HFFc6 (cell line): ENCODE measurements at places on chromosomes 7 and 10. TPM values are rescaled to one million over a fixed set of nuclear protein-coding genes. Genes with fewer than 3 reads are reported as not detected.
A peak's percentile ranks its signal among the peaks of the same experiment; 100 is the strongest.

- no peaks in the 10 kb centered on the region for H3K36me3 ChIP-seq
- peaks cover 39% of the 10 kb centered on the region for H3K4me1 ChIP-seq
- DNase-seq = peak; percentile 94
- H3K27ac ChIP-seq = peak overlapping the region; percentile 92
These were observed 57.0 kb upstream of the GLCCI1 start for GRCh38 chr7:7911369-7912123.

Gene ITIH5
- not detected in 3 replicates for total RNA-seq

DNA sequence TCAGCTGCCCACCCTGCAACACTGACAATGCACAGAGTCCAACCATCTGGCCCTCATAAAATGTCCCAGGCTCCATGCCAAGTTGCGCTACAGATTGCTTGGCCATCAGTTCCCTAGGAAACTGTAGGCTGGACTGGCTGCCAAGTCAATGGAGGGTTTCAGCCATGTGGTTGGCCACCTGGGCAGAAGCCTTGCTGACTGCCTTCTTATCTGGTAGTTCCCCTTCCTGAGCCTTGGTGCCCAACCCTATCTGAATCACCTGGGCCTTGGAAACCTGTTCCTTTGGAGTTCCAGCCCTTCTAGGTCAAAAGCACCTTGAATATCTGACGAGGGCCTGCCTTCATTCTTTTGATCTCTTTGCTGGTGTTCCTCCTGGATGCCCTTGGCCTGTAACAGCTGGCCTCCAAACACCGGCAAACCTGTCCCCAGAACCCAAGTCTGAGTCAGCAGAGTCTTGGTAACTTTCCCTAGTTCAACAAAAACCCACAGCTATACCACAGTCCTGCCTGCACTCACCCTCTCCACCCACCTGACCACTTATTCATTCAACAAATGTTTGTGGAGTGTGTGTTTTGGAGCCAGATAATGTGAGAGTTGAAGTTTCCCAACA is 37.4 kb upstream of the KDM7A start:
- no peak overlapping the region for H3K27ac ChIP-seq
- peaks cover 8% of the 10 kb centered on the region; the same call in 1 of the 2 replicates for H3K4me1 ChIP-seq
- H3K27me3 ChIP-seq = peaks cover 28% of the 10 kb centered on the region
- no peak overlapping the region for H3K4me3 ChIP-seq
- DNase-seq = no peak
- no peaks in the 10 kb centered on the region for H3K36me3 ChIP-seq

DNA sequence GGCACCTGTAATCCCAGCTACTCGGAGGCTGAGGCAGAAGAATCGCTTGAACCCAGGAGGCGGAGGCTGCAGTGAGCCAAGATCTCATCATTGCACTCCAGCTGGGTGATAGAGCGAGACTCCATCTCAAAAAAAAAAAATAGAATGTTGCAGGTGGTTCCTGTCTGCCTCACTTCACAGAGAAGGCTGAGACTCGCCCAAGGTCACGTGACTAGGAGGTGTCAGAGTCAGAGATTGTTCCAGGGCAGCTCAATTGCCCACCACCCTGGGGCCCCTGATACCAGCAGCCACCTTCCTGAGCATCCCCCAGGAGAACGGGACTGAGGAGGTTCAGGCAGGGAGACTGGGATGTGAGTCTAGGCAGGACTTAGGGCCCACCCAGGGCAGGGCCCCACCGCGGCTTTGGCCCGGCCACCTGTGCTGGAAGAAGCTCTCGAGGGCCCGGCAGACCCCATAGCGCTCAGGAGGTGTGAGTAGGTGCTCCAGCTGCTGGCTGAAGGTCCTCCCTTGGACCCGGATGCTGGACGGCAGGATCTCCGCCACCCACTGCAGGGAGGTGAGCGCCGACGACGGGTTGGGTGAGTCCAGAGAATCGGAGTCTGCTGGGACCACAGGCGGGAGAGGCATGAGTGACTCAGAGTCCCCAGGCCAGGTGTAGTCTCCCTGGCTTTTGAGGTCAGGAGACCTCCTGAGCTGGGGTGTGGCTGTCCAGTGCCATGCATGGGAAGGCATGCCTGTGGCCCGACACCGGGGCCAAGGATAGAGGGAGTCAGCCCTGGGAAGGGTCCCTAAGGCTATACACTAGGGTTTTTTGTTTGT is 30.9 kb downstream of the GRID2IP start:
- peaks cover 10% of the 10 kb centered on the region for H3K27me3 ChIP-seq
- H3K4me1 ChIP-seq = peaks cover 7% of the 10 kb centered on the region
- no peaks in the 10 kb centered on the region for H3K36me3 ChIP-seq
- no peak overlapping the region for H3K4me3 ChIP-seq

DNA sequence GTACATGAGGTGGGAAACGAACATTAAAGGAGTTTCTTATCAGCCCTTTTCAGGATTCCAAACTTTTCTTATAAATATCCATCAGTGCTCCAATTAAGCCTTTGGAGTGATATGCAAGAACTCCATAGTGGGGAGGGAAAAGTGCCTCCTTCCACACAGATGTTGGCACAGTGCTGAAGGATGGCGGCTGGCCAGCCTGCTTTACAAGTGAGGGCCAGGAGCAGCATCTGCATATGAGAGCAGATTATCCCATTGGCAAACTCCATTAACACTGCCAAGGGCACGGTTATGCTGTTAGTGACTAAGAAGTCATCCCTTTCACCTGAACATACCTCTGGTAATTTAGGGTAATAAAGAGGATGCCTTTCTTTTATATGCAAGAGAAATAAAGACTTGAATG is 543.1 kb downstream of the CNTNAP2 start:
- no peak for DNase-seq
- no peak overlapping the region for H3K4me3 ChIP-seq
- H3K27me3 ChIP-seq = no peaks in the 10 kb centered on the region; the same call in 1 of the 2 replicates

GRCh38 chr10:21196822-21197395 is 299.8 kb upstream of the NEBL start:
- H3K4me3 ChIP-seq = no peak overlapping the region
- no peak overlapping the region for H3K27ac ChIP-seq
- no peak for DNase-seq
- peaks cover 9% of the 10 kb centered on the region; the same call in 1 of the 2 replicates for H3K36me3 ChIP-seq

DNA sequence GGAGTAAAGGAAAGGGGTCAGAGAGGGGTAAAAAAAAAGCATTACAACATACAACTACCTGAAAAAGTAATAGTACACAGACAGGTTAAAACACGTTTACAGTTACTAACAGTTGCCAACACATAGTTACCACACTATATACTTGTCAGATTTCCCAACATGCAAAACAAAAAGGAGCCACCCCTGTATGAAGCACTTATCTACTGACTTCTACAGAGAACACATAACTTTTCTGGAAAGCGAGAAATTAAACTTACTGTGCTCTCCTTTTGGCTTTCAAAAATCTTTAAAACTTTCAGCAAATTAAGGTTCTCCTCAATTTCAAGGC is 2.1 kb downstream of the ABI1 start:
- peak overlapping the region; percentile 96 for H3K27ac ChIP-seq
- peaks cover 4% of the 10 kb centered on the region; the same call in 1 of the 2 replicates for H3K27me3 ChIP-seq
- no peak for DNase-seq
- peaks cover 8% of the 10 kb centered on the region for H3K36me3 ChIP-seq
- peaks cover 55% of the 10 kb centered on the region for H3K4me1 ChIP-seq

DNA sequence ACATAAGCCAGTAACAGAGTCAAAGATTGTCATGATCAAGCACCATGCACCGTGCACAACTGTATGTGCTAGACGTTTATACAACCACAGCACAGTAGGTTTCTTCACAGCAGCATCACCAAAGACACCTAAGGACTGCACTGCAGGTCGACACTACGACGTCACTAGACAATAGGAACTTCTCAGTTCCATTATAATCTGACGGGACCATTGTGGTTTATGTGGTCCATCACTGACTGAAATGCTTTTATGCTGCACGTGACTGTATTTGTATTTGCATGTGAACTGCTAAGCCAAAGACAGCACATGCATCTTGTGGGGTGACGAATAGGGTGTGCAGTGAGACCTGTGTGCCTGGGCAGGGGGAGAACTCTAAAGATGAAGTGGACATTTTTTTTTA is 164.9 kb downstream of the PARD3 start:
- no peak overlapping the region for H3K4me3 ChIP-seq
- H3K27ac ChIP-seq = no peak overlapping the region
- H3K4me1 ChIP-seq = peaks cover 10% of the 10 kb centered on the region
- H3K27me3 ChIP-seq = no peaks in the 10 kb centered on the region
- H3K36me3 ChIP-seq = no peaks in the 10 kb centered on the region

DNA sequence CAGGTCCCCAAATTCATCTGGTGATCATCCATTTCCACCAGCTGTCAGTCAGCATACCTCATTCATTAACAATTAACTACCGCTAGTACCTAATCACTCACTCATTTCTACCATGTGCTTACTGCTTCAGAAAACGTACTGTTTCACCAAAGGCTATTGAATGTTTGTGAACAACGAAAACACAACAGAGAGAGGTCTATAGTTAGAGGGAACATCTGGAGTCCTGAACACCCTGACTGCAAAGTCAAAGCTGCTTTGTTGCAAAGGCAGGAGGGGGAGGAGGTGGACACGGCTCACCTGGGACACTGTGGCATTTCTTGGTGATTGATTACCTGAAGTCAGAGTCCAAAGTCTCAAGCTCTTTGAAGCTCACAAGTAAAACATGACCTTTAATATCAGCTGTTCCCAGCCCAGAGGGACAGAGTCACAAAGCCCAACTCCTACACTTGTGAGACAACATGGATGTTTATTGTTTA is 342.3 kb upstream of the ADARB2 start:
- H3K27me3 ChIP-seq = no peaks in the 10 kb centered on the region
- H3K4me3 ChIP-seq = no peak overlapping the region
- no peak for DNase-seq
- H3K27ac ChIP-seq = no peak overlapping the region
- H3K36me3 ChIP-seq = peaks cover 9% of the 10 kb centered on the region; the same call in 1 of the 2 replicates

DNA sequence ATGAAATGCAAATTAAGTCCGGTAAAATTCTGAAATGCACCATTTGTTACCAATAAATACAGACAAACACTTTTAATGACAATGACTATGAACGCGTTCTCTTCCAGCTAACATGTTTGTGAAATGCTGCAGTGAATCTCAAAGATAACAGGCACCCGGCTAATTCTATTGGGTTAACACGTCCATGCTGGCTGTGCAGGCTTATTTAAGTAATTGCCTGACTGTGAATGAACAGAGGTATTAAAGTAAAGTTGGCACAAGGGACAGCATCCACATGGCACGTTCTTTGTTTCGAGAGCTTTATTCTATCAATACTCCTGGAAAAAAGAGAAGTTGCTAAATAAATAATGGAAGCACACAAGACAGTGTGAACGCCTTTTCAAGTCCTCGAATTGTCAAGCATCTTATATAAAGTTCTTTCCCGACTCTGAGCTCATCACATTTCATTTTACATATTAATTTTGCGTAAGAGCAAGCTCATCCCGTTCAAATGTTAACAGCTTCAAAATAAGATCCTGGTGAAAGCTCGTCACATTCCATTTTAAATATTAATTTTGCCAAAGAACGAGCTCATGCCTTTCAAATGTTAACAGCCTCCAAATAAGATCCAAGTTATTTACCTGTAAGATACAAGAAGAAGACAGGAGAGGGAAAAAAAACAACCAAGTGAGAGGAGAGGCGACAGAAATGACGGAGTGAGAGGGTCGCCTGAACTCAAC is 111.3 kb upstream of the RHEB start:
- no peak for DNase-seq
- peak overlapping the region; percentile 54 for H3K27ac ChIP-seq
- peak overlapping the region; percentile 91 for H3K4me3 ChIP-seq
- peaks cover 6% of the 10 kb centered on the region; the same call in 1 of the 2 replicates for H3K36me3 ChIP-seq

Gene AHR
- 38.4 to 50.2 TPM (median 40.5 TPM) in 3 replicates for total RNA-seq
